ENCODE measurements at places on chromosomes 4 and X.

GRCh38 chr4:26889356-26889755 lies 28.7 kb downstream of the STIM2 start:
- no peak for DNase-seq

DNA sequence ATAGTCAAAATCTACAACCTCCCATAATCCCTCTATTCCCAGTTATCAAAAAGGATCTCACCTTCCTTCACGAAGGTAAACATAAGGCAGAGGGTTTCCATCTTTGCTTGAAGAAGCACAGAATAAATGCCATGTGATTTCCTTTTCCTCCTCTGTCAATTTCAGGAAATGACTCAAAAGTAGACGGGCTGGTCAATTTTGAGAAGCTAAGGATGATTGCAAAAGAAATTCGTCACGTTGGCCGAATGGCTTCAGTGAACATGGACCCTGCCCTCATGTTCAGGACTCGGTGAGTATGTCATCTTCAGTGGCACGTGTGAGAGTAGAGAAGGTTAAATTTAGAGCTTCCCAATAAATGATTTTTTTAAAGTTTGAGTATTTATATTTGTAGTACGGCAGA lies 240.2 kb downstream of the RAPGEF2 start:
- no peak for DNase-seq

GRCh38 chr4:11120435-11120834 lies 308.3 kb downstream of the HS3ST1 start:
- DNase-seq = no peak

DNA sequence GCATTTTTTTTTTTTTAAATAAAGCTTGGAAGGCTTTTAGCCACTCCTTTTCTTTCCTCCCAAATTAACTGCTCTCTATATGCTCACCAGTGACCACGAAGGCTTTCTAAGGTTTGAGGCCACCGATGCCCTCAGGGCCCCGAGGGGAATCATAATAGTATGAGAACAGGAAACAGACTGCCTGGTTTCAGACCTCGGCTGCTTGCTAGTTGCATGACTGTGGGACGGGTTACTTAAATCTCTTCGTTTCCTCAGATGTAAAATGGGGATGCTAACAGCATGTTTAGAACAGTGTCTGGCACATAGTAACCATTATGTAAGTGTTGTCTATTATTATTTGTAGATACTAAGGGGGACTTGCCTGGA lies 3.6 kb downstream of the LINC00632 start:
- no peak for DNase-seq

DNA sequence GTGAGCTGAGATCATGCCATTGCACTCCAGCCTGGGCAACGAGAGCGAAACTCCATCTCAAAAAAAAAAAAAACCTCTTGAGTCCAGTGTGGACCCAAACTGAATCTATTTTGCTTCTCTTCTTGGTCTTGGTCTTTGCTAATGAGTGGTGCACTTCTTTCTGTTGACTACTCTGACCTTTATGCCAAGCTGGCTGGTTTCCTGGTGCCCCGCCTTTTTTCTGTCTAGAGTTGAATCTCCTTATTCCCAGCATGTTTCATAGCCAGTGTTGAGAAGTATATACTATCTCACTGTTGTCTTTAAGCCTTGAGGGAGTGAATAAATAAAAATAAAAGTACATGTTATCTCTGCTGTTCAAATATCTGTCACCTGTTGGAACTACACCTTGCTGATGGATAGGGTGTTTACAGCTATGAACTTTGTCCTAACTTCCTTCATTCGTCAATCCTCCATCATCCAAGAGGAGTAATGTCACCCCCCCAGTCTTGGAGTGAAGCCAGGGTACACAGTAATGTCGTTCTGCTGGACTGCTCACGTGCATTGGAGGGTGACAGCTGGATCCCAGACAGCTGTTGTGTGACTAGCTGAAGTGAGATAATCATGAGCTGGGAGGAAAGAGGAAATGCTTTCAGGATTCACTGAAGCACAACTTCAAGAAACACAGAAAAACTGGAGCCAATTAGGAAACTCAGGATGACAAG lies 99.3 kb upstream of the PRKG2 start:
- no peak for DNase-seq

GRCh38 chr4:104938624-104939023 lies 208.1 kb upstream of the TET2 start:
- no peak for DNase-seq

DNA sequence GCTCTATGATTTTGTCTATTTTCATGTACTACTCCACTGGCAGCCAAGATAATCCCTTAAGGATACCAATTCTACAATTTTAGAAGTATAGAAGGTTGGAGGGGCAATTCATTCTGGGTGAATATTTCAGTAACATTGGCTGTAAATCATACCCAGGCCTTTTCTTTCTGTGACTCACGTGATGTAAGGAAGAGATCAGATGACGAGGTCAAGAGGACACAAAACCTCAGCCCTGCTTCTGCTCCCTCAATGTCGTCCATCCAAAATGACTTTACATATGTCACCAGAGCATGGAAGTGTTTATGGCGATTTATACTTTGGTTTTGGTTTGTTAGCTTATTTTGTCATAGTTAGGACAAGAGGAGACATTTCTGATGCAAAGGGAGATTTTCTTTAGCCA lies 70.7 kb upstream of the SLC4A4 start:
- no peak for DNase-seq

DNA sequence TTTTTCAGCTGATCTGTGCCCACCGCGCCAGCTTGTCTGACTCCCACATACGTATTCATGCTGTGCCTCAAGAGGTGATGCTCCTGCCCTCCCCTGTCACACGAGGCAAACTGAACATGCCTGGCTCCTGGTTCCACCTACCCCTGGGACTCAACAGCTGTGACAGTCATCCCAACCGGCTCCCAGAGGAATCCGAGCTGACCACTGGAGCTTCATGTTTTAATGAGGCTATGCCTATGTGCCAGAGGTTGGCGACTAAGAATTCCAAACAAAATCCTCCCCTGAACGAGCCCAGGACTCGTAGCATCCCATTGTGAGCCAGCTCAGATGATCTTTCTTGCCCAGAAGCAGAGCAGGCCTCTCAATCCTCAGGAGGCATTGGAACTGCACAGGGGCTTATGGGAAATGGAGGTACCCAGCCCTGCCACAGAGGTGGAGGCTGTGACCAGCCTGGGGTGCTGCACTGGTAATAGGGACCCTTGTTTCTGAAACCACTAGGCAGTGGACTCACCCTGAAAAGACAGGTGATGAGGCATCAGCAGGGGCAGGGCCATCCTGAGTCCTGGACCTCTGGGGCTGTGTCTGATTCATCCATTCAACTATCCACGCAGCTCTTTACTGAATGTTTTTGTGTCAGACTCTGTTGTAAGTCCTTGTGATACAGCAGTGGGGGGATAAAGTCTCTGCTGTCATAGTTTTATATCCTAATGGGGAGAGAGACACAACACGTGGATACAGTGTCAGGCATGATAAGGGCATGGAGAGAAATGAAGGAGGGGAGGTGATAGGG lies 325.0 kb downstream of the EVC2 start:
- no peak for DNase-seq

DNA sequence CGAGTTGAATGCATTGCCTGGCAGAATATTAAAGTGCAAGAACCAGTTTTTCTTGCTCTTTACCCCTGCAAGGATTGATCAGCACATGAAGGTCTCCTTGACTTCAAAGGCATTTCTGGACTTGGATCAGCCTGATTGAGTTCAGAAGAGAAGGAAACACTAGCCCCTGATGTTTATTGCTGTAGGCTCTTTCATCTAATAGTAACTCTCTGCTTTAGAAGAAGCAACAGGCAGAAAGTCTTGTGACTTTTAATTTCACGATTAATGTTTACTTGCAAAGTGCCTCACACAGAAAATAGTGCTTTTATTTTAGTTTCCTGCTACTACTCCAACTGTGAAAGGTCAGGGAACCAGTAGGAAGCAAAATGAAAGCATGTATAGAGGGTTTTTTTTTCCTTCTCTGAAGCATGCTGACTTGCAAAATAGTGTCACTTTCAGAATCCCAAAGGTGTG lies 69.1 kb downstream of the PCDH7 start:
- no peak for DNase-seq

DNA sequence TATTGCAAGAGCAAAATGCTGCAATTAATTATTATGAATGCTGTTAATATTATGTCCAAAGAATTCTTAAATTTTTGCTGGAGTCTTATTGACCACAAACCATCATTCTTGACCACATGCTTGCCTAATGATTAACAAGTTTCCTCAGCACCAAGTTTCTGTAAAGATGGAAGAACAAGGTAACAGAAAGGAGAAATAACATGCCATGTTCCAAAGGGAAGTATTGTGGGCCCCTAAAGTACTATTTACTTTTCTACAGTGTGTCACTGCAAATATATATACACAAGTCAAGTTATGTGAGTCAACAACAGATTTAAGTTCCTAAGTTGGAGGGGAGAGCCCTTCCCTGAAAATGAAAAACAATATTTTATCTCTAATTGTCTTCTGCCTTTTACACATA lies 20.6 kb downstream of the FAM47E start:
- no peak for DNase-seq

- no peak for DNase-seq
Observed at GRCh38 chr4:22029803-22030202, 81.2 kb upstream of the KCNIP4 start.
